Activated gamma-delta T cell (primary cell): ENCODE measurements at places on chromosomes 1 and 21.

GRCh38 chr1:998745-998994, 1.2 kb downstream of the HES4 start:
- no peak for DNase-seq

DNA sequence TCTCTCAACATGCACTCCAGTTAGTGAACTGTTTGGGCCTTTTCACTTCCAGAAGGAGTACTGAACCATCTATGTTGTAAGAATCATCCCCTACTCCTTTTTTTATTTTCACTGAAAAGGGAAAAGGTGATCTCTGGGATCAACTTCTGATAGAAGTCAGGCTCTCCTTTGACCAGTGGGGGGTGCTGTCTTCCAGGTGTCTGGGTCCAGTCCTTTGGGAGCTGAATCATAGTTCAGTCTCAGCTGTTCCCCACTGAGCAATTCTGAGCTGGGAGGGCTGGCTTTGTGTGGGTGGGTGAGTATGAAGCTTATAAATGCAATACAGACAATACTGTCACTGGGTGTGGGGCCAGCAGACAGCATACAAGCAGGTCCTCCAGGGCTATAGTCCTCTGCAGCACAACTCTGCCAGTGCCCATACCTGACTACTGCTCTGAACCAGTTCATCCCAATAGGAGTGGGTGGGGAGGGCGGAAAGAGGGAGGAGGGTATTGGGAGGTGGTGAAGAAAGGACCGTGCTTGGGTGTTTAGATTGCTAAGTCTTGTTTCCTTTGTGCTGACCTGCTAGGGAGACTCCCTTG, 12.5 kb upstream of the SARS1 start:
- no peak for DNase-seq

GRCh38 chr1:110880708-110881374, 7.9 kb downstream of the CD53 start:
- no peak for DNase-seq

GRCh38 chr1:200793677-200794076, 55.0 kb downstream of the CAMSAP2 start:
- DNase-seq: no peak

DNA sequence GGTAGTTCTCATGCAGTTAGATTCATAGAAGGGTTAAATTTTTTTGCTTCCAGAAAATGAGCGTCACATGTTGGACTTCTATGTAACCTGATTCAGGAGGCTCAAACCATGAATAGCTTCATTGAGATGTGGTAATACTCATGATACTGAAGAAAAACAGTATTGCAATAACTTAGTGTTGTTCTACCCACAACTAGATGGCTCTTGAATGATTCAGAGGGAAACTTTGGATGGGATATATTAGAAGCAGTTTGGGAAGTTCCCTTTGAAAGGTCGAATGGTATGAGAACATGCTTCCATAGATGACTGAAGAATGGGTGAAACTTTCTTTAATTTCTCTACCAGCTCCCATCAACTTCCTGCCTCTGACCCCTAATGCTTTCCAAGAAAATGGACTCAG, 211.7 kb upstream of the PTGFR start:
- no peak for DNase-seq

DNA sequence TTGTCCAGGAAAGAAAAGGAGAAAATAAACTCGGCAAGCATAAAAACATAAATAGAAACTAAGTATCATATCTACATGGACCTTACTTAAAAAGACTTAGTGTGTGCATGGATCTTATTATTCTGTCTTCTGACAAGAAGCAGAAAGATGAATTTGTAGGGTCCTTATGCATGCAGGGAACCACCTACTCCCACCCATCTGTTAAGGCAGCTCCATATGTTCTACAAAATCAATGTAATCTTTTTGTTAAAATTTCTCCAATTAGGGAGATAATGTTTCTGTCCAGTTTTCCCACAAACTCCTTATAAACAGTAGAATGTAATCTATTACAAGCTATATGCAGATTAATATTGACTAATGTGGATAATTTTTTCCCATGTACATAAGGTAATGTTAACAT, 13.9 kb upstream of the PTPN14 start:
- DNase-seq: no peak

DNA sequence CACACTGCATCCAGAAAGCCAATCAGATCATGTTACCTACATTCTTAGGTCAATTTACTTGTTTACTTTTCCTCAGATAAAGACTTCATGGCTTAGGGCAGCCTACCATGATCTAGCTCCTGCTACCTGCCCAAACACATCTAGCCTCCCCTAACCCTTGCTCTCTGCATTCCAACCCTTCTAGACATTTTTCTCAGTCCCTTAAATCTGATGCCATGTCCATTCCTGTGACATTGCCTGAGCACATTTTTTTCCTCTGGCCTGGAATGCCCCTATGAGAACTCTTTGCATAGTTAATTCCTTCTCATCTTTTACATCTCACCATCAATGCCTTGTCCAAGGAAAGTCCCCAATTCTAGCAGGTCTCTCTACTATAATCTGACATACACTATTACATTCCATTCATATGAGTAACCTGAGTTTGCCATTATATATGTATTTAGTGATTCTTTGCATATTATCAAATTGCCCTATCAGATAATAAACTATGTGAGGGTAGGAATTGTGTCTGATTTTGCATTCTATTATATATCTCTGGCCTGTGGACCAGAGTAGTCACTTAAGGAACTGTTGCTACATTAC, 166.9 kb downstream of the COL11A1 start:
- DNase-seq: no peak

DNA sequence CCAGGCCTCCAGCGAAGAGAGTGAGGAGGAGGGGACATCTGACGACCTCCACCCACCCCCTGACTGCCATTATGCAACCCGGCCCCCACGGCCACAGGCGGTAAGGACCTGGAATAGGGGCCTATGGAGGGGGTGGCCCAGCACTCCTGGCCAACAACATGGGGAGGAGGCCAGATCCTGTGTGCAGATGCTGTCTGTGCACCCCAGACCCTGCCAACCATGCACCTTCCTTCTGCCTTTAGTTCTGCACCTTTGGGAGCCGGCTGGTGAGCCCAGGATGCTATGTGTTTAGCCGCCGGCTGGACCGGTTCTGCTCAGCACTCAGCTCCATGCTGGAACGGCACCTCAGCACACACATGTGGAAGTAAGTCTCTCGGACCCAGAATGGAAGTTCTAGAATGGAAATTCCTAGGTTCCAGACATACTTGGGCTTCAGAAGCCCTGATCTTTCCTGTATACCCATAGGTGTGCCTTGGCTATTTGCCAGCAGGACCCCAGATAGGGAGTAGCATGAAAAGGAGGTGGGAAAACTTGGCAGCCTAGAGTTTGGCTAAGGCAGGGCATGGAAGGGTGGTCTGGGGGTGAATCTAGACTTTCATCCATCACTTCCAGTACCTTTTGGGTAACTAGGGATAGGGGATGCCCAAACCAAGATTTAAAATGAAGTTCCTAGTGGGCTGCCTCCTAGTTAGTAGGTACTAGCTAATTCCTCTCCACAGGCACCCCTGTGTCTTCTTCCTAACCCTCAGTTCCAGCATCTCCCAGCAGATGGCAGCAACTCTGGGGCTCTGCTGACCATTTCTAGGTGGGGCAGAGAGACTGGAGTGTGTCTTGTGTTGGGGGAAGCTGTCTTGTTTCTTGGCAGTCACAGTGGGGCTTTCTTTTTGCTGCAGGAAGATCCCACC, 3.6 kb upstream of the CYB561D1 start:
- DNase-seq: no peak

GRCh38 chr1:88658419-88658818, 25.7 kb upstream of the PKN2 start:
- DNase-seq: no peak

GRCh38 chr1:93680076-93680419, 1.6 kb downstream of the BCAR3 start:
- no peak for DNase-seq

GRCh38 chr1:166273618-166274017, 106.8 kb upstream of the FAM78B start:
- no peak for DNase-seq

DNA sequence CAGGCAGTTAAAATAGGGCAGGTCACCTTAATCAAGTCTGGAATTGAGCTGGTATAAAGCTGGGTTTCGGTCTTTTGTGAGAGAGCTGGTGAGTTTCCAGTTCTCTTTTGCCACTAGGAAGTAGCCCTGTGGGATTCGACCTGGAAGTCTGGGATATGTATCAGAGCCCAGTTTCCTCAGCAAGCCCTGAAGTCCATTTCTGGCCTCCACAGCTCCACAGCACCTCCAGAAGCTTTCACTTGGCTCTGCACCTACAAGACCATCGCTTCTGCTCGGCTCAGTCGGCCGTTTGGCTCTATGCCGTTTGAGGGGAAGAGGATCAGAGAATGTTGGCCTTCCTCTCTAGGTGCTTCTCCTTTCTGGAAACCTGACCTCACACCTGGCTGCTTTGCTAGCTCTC, 148.0 kb downstream of the GALNT2 start:
- DNase-seq: no peak

DNA sequence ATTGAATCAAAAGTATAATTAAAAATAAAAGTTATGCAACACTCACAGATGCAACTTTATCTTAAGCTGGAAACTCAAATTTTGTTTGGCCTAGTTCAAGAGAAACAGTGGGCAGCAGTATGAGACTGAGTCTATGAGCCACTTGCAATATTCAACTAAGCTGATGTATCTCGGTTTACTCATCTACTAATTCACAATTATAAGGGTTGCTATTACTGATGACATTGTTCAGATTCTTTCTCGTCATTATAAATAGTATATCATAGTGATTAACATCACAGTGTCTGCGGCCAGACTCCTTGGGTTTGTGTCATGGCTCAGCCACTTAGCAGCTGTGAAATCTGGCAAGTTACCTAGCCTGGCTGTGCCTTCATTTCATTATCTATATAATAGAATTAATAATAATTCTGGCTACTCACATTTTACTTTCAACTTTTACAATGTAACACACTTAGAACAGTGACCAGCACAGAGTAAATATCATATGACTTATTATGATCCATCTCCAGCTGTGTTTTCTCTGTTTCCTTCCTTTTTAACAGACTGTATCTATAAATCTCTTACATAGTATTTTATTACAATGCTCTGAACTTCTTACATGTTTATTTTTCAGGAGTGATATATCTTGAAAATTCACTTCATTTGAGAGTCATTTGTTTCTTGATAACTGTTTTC, 194.3 kb upstream of the RGS18 start:
- no peak for DNase-seq

DNA sequence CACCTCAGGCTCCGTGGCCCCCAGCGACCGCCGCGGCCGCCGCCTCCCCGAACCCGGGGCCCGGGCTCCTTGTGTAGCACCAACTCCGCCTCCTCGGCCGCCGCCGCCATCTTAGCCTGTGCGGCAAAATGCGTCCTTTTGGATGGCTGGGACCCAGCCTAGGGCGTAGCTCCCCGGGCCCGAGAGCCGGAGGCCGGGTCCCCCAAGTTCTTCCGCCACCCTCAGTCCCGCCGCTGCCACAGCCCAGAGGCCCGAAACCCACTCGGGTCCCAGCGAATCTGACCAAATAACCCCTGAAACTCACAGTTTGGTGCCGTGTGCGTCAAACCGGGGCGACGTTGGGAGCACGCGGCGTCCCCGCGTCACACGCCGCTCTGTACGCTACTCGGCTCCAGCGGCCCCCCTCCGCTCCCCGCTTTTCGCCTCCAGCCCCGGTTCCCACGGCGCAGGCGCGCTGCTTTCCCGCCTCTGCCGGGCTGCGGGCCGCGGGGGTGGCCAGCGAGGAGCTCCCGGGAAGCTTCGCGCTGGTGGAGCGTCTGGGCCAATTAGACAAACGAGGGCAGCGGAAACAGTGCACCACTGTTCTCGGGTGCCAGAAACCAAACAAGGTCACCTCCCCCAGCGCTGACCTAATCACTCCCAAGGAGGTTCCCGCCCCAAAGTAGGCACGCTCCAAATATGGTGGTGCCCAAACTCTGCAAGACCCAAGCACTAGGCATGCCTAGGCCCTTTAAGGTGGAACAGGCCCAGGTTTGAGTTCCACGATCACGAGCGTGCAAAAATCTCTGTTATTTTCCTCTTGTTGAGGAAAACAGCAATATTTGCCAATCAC, at the start of gene ZNF644:
Gene ZNF644 (minus strand): TSS at position 350 of the 832 bp plus-strand sequence. CDS start 39,682 bp downstream, outside the sequence.
- peak; percentile 84 for DNase-seq

DNA sequence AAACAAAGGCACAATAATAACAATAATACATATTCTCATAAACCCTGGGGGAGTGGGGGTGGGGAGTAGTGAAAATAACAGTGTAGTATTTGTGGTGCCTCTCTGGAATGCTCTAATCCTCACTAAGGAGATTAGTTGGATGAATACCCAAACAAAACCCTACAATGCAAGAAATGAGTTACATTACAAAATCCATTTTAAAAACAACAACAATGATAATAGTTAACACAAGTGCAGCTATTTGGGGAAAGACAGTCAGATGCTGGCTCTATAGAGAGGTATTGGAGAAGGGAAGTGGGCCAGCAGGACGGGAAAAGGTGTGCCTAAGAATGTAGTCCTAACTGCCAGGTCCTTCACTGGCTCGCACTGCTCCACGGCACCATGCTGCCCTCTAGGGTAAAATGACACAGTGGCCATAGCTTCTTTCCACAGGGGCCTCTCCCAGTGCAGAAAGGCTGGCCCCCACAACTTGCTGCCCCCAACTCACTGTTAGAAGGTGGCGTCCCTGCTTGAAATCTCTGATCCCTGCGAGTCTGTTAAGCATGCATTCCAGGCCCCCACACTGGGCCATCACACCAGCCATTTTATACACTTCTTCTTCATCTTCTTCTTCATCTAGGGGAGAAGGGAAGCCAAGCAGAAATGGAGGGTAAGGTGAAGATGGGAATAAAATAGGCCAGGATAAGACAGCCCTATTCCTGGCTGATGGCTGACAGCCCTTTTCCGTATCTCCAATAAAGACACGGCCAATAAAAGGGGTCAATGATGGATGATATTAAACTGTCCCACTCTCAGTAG, 113.8 kb downstream of the UBR4 start:
- no peak for DNase-seq

GRCh38 chr1:158520955-158521665, 33.1 kb downstream of the OR6Y1 start:
- no peak for DNase-seq

DNA sequence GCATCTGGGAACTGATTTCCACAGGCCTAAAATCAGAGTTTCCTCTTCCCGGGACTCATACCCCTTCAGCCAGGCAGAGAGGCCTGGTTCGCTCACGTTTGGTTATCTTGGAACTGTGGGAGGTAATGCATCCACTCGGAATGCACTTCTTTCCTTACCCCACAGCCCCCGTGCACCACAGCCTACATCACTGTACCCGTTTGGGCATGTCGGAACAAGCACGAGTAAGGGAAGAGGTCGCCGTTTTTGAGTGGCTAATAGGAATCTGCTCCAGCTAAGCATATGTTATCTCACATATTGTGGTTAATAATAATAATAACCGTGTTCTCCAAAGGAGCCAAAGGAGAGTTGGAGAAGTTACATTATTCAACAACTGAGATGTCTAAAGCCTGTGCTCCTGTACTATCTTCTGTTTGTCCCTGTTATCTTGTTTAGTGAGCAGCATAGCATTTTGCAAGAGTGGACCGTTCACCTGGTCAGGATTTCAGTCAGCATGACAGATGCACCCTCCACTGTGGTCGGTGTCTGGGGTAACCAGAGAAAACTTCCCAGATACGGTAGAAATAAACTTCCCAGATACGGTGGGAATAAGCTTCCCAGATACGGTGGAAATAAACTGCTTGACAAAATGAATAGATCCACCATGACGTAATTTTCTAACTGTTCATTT, 198.6 kb downstream of the SDCCAG8 start:
- no peak for DNase-seq

- no peak for DNase-seq
Observed at GRCh38 chr1:7476861-7477547, 294.1 kb upstream of the VAMP3 start.
